Activated naive CD4-positive, alpha-beta T cell (primary cell): ENCODE measurements at places on chromosomes 6 and 20.

GRCh38 chr6:7809346-7809745 is 83.4 kb downstream of the BMP6 start:
- DNase-seq = no peak

- DNase-seq = no peak
These were observed 244.7 kb downstream of the CBLN4 start for GRCh38 chr20:55760586-55760985.

DNA sequence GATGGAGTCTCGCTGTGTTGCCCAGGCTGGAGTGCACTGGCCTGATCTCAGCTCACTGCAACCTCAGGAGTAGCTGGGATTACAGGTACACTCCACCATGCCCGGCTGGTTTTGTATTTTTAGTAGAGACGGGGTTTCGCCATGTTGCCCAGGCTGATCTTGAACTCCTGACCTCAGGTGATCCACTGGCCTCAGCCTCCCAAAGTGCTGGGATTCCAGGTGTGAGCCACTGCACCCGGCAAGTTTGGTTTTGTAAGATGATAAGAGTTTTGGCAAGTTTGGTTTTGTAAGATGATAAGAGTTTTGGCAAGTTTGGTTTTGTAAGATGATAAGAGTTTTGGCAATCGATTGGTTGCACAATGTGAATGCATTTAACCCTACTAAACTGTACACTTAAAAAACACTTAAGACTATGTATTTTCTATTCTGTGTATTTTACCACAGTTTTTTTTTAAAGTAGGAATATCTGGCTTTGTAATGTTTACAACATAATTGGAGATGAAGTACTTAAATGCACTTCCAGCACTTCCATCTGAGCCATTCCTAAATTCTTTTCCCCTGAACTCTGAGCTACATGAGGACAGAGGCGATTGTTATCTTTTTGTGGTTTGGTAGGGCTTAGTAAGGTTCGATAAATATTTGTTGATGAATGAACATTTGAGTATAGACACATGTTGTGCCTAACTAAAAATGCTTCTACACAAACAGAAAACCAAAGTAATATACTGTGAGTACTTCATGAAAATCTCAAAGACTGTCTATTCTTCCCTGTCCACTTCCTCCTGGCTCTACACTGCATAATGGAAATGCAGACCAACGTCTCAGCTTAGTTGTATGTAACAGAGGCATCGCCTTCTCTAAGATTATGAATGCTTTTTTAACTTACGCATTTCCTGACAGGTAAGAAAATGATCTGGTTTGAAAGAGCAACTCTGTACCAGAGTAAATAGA is 18.8 kb downstream of the SAMHD1 start:
- DNase-seq = no peak

- no peak for DNase-seq
These were observed 17.1 kb upstream of the BPI start for GRCh38 chr20:38286586-38287531.

- no peak for DNase-seq
These were observed 11.2 kb upstream of the CLDN20 start for GRCh38 chr6:155252581-155252980.
